ENCODE measurements at places on chromosomes 6 and 20.

GRCh38 chr20:51345601-51346101 lies 196.9 kb downstream of the NFATC2 start:
- DNase-seq: no peak

GRCh38 chr6:41059556-41059955 lies 6.6 kb downstream of the APOBEC2 start:
- no peak for DNase-seq

DNA sequence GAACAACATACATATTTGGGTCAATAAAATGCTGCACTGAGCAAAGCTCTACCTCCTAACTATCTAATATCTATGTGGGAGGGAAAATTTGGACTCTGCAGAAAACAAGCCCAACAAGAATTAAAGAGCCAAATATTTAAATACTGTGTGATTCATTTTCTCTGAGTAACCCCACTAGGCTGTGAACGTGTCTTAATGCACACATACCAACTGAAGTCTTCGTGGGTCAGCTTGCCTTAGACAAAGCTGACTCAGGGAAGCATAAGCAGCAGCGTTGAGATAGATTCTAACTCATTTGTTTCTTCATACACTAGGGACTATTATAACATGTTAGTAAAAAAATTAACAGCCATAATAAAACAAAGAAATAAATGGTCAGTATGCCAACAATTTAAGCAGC lies 114.3 kb downstream of the GJA1 start:
- DNase-seq: no peak

DNA sequence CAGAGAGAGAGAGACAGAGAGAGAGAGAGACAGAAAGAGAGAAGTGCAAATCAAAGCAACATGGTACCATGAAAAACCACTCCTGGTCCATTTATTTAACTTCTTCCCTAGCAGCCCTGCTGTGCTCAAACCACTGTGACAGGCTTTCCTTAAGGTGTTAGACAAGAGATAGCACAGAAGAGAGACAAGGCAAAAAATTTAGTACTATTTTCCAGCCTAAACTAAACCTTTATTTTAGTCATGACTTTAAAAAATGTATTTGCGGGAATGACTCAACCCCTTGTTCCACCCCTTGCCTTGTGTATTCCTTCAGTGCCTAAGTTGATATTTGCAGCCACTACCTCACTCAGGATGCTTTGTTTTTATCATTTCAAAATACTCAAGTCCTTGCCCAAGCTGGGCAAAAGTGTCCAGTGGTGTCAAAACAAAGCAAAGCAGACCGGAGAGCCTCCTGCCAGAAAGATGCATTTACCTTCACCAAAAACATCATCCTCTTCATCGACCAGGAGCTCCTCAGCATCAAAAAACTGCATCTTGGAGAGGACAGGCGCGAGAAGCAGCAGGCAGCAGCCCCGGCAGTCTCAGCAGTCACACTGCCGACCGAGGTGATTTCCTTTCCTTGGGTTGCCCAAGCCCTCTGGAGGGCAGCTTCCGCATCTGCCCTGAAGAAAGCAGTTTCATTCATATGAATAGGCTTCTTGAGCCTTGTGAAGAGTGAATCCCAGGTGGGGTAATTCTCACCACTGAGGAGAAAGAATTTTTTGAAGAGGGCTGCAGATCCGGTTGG lies at the start of gene RIPOR2:
TSS of gene RIPOR2 (minus strand) at position 595 of the 787 bp plus-strand sequence. CDS start at position 533, 62 bp downstream.
- DNase-seq: no peak

- DNase-seq: no peak
These were observed 1.6 kb downstream of the GNAS start for GRCh38 chr20:58853976-58854637.

DNA sequence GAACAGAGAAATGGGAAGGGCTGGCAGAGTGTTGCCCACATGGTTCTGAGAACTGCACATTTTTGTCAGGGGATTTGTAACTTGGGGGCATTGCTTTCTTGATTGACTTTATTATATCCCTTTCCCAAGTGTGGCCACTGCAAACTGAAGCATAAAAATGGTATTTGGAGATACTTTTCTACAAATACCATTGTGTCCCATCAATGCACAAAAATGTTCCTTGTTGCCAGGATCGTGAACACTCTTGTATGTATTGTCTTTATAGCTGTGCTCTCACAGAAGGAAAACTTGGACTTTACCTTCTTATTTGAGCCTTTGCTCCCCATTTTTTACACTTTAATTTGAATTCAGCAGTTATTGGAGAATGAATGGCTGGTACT lies 57.1 kb upstream of the C20orf144 start:
- no peak for DNase-seq

DNA sequence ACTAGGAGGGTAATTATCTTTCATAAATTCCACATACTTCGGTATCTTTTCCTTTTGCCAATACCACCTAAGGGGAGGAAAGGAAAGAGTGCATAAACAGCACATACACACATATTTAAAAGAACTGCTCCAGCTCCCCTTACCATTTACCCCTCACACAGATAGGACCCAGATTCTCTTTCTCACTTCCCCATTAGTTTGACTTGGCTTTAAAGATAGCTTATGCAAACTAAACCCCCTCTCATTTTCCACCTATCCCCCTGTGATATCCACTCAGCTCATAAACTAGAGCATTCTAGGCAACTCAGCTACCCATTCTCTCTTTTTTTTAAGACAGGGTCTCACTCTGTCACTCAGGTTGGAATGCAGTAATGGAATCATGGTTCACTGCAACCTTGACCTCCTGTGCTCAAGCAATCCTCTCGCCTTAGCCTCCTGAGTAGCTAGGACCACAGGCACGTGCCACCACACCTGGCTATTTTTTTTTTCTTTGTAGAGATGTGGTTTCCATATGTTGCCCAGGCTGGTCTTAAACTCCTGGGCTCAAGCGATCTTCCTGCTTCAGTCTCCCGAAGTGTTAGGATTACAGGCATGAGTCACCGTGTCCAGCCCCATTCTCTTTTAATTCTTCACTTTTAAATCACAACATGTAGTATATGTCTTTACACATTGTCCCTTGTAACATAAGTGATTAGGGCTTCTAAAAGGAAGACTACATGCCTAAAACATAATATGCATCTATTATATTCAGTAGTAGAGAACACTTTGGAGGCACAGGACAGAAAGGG lies 4.0 kb downstream of the FUCA2 start:
- no peak for DNase-seq

- no peak for DNase-seq
These were observed 156.1 kb downstream of the ZFP64 start for GRCh38 chr20:52035498-52035897.

DNA sequence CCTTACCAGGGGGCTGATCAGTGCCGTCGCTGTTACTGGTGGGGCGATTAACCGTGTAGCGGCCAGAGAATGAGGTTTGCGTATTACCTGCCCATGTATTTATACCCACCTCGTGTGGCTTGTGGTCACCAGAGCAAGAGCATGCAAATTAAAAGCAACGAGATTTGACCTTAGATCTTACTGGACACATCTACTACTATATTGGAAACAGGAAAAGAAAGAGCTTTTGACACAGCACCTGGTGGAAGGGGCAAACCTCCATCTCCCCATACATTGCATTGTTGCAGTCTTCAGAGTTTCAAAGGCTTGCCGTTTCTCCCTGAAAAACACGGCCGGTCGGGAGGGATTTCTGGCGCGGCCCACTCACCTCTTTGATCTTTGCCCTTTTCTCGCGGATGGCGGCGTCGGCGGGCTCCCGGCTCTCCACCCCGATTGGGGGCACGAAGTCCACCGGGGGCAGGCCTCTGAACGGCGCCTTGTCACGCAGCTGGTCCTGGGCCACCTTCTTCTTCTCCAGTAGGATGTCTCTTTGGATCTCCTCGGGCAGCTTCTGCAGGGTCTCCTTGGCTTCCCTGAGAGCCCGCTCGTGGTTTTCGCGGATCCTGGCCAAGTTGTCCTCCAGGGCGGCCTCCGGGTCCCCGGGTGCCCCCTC lies 1.3 kb downstream of the MAN1A1 start:
- no peak for DNase-seq

- DNase-seq: no peak
These were observed 49.3 kb upstream of the FANCE start for GRCh38 chr6:35402856-35403191.

DNA sequence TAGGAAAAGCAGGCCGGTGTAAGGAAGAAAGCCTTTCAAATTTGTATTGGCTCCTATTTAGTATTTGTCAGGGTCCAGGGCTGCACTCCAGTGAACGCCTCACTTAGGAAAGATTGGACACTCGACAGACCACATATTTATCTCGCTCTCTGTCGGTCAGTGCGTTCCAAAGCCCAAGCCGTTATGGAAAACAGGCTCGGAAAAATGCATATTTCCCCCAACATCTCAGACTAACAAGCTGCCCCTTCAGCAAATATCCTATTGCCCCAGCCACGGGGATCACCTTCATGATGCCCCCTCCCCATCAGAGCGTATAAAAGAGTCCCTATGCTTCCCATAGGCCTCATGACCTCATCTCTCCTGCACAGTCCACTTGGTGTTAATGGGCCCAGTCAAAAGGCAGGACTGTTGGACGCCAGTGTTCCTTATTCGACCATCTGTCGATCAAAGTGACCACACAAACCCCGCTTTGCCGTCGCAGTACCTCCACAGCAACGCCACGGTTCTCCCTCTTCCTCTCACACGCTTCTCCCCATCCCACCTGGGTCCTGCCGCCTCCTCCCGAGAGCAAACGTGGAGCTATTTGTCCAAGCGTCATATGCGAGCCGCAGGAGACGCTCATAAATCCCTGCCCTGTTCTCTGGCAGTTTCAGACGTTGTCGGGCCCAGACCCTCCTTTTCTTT lies 63.3 kb downstream of the NPEPL1 start:
- no peak for DNase-seq

DNA sequence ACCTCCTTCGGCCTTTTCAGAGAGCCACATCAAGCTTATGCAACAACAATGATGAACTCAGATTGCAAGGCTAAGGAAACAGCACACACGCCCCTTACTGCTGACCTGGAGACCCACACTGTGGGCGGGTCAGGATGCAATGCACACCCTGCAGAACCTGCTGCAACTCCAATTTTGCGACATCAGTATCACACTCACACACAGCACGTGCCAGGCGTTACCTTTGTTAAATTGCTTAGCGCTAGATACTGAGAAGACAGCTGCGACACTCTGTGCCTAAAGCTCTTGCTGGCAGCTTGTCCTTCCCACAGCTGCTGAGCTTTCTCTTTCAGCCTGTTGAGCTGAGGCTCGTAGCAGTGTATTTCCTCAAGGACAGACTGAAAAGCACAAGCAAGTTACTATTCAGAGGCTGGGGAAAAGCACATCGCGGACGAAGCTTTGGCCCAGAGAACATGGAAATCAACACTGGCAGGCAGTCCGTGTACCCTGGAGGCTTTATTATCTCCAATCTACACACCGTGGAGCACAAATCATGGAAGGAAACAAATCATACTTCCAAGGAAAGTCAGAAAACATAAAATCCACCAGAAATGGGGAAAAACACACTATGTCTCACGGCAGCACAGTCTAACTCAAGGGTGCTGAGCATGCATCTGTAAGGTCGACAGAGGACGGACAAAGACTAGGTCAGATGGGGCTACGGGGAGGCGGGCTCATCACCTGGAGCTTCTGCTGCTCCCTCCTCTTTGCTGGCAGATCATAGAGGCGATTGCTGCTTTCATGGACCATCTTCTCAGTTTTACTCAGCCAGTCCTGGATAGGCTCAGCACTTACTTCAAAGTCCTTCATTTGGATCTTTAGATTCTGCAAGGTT lies 268.2 kb downstream of the SYNE1 start:
- DNase-seq: no peak

DNA sequence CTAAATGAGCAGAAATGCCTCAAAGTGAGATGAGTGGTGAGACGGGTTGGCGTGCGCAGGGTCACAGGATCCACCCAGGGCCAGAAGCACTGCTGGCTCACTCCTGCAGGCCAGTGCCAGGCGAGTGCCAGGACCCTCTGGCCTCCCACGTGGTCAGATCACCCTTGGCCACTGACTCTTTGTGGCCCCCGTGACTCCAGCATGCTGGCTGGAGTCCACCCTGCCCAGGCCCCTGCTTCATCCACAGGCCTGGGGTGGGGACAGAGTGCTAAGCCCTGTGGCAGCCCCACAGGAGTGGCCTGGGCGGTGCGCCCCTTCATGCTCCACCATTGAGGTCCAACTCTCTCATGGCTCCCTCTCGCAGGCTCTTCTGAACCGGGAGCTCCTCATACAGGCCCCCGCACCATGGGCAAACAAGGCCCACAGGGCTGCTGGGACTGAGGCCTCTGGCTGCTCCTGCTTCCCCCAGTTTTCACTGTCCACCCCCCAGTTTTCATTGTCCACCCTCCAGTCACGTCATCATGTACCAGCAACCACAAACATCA lies 61.6 kb downstream of the ABHD12 start:
- no peak for DNase-seq

- no peak for DNase-seq
These were observed 38.9 kb downstream of the ARHGAP40 start for GRCh38 chr20:38640521-38640920.

DNA sequence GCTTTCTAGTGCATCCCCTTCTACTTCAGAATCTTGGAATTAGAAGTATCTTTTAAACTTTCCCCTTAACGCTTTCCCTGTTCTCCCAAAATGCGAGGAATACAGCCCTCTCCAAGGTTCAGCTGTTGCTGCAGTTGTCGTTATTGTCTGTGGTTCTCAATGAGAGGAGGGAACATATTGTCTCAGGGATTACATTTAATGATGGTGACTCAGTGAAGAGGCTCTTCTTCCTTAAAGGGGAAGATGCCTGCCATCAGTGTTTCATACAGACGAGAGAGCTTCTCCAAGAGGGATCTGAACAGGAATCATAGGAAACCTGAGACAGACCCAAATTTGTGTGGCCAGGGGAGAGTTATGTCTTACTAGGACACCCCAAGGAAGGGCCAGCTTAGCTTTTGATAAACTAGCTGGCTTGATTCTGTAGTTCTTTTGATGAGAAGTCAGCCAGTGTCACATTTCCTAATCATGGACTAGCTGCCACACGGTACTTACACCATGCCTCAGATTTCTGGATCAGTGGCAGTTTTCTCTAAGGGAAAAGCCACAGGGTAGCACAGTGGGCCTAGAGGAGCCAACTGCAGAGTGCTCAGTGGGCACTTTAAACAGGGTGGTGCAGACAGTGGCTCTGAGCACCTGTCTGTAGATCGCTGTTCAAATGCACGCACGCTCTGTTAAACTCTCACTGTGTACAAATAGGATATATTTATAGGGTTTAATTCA lies 59.7 kb upstream of the TMEM181 start:
- DNase-seq: no peak
